ENCODE measurements at places on chromosomes 11 and 22.

- DNase-seq = no peak
Observed at GRCh38 chr11:17766590-17766989, 32.0 kb downstream of the KCNC1 start.

DNA sequence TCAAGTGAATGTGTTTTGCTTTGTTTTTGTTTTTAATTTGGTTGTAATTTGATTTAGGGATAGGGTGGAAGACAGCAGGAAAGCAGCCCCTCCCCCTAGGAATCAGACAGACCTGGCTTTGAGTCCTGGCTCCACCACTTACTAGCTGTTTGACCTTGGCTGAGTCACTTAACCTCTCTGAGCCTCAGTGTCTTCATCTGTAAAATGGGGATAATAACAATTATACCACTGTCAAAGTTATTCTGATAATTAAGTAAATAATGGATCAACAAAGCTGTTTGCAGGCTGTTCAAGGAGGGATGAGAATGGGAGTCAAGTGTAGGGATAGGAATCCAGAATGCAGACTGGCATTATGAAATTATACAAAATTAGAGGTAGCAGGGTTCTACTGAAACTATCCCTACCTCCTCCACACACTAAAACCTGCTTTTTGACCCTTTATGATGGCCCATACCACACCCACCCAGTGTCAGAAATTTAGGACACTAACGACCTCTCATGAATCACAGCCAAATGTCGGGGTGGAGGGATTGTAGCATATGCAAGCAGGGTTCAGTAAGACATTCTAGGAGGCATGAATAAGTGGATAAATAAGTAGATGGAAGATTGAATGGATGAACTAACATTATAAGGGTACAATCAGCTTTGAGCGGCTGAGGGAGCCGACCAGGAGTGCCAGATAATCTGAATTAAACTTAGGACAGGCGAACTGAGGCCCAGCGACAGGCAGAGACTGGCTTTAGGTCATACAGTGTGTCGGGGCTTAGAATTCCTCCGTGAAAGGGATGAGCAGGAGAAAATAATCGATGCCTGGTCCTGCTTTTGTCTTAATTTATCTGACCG lies 974 bp downstream of the ANAPC15 start:
- no peak for DNase-seq

DNA sequence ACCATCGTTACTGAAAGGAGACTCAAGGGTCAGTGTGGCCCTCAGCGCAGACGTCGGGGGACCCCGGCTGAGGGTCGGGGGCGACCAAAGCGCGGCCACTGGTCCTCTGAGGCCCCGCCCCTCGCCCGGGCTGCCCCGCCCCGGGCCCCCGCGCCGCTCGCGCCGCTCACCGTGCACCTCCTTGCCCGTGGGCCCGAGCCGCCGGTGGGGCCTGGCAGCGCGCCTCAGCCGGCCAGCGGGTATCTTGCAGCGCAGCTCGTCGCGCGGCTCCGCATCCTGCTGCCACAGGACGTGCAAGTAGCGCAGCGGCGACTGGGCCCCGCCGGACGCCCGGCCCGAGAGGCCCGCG lies 419 bp downstream of the ANKRD54 start:
- DNase-seq = peak; percentile 59

GRCh38 chr11:14327116-14327515 lies 31.9 kb downstream of the RRAS2 start:
- no peak for DNase-seq

- no peak for DNase-seq
Observed at GRCh38 chr11:133726542-133726941, 118.8 kb downstream of the SPATA19 start.
